Pancreas (tissue), 10 donors: ENCODE measurements at places on chromosomes 6 and 20.

DNA sequence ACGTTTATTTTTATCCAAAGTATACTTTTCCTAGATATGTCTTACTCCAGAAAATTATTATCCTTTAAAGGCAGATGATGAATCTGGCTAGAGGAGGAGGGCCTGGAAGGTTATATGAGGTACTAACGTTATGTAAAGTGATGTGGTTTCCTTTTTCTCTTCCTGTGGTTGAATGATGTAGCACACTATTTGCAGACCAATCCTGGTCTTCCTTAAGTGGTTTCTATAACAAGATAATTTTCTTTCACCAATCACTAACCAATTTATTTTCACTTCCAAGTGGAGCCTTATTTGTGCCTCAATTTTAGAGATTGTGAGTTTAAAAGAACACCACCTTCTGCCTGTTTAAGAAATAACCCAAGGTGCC, 154.6 kb upstream of the SOX4 start:
- no peak for DNase-seq
- H3K27me3 ChIP-seq = no peaks in the 10 kb centered on the region
- no peak overlapping the region for H3K4me3 ChIP-seq
- H3K36me3 ChIP-seq = no peaks in the 10 kb centered on the region
- no peak overlapping the region for H3K27ac ChIP-seq

- no peak overlapping the region for H3K27ac ChIP-seq
- no peaks in the 10 kb centered on the region for H3K36me3 ChIP-seq
- H3K27me3 ChIP-seq = no peaks in the 10 kb centered on the region
- no peak for DNase-seq
- no peaks in the 10 kb centered on the region for H3K4me1 ChIP-seq
Measured at GRCh38 chr6:12051861-12052368, 39.8 kb downstream of the HIVEP1 start.

DNA sequence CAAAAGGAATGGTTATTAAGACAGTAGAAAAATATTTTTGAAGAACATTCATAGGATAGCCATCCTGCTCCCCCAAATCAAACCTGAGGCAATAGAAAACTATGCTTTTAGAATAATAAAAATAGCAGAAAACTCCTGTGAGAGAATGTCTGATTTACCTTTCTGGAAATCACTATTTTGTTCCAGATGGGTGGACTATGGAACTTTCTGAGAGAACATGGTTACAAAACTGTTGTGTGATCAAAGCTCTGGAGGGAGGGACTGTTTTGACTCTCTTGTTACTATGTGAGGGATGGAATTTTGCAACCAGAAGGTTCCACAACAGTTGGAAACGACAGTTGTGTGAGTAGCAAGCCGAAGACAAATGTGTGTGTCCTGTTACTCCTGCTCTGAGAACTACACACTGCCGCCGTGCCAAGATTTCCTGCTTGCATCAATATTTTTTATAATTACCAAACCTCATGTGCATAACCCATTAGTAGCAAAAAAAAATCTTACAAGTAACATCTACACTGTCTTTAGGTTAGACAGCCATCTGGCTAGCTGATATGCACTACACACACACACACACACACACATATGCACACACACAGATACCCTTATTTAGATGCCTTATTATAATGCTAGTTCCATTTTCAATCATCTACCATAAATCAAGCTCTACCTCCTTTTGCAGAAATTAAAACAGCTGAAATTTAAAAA, 11.0 kb upstream of the HIVEP1 start:
- no peaks in the 10 kb centered on the region for H3K36me3 ChIP-seq
- no peak overlapping the region for H3K27ac ChIP-seq

DNA sequence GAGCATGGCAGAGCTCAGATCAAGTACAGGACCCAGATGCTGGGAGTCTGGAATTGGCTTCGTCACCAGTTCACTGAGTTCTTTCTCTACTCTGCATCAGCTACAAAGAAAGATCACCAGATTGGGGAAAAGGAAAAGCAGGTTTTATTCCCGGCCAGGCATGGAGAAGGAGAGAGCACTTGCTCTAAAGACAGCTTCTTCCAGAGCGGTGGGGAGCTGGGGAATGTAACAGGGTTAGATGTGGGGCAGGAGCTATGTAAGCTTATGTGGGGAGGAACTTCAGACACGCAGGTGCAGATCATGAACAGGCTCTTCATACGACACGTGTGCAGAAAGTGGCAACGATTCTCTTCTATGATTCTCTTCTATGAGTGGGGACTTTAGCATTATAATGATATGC, 4.9 kb upstream of the ACSS1 start:
- H3K4me1 ChIP-seq = peaks cover 19% of the 10 kb centered on the region
- no peak for DNase-seq
- no peaks in the 10 kb centered on the region for H3K36me3 ChIP-seq
- no peak overlapping the region for H3K4me3 ChIP-seq

GRCh38 chr6:83962582-83962981, 71.0 kb upstream of the MRAP2 start:
- no peak overlapping the region for H3K27ac ChIP-seq
- DNase-seq = no peak
- no peaks in the 10 kb centered on the region for H3K4me1 ChIP-seq
- H3K36me3 ChIP-seq = no peaks in the 10 kb centered on the region
- no peak overlapping the region for H3K4me3 ChIP-seq
- H3K27me3 ChIP-seq = no peaks in the 10 kb centered on the region
